ENCODE measurements at places on chromosomes 6 and 20.

- DNase-seq, result no peak
These were observed 61.0 kb upstream of the SCGN start for GRCh38 chr6:25590986-25591385.

- peak; percentile 88 for DNase-seq
These were observed 81.5 kb downstream of the RTN4IP1 start for GRCh38 chr6:106547601-106548453.

GRCh38 chr6:169896826-169897456, 145.5 kb downstream of the ERMARD start:
- no peak for DNase-seq

GRCh38 chr6:131431718-131432117, 141.3 kb upstream of the ARG1 start:
- DNase-seq, result no peak

- DNase-seq, result peak; percentile 40
These were observed 63.3 kb downstream of the DAAM2 start for GRCh38 chr6:39855356-39855995.

DNA sequence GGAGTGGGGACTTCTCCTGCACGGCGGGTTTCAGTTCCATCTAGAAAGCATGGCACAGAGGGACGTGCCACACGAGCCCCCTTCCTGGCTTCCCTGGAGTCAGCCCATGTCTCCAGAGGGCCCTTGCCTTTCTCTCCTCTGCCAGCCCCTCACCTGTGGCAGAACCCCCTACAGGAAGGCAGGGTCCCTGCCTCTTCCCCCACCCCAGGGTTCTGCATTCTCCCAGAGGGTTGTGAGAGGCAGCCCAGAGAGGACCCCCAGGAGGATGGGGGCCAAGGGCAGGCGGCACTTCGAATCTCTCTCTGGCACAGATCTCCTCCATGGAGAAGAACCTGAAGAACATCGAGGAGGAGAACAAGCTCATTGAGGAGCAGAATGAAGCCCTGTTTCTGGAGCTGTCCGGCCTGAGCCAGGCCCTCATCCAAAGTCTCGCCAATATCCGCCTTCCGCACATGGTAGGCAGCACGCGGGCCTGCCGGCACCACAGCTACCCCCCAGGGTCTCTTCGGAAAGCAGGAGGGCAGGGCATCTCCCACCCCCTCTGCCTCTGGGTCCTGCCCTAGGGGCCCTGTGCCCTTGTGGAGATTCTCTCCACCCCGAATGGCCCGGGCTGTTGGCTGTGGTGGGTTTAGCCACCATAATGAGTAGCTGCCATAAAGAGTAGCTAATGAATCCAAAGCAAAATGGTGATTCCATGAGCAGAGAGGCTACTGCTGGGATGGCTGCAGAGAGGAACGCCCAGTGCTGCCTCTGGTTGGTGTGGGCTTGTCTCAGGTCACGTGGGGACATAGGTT, 15.9 kb upstream of the PCMTD2 start:
- no peak for DNase-seq

- DNase-seq, result no peak
These were observed 1.6 kb downstream of the CLPSL1 start for GRCh38 chr6:35782424-35782823.

DNA sequence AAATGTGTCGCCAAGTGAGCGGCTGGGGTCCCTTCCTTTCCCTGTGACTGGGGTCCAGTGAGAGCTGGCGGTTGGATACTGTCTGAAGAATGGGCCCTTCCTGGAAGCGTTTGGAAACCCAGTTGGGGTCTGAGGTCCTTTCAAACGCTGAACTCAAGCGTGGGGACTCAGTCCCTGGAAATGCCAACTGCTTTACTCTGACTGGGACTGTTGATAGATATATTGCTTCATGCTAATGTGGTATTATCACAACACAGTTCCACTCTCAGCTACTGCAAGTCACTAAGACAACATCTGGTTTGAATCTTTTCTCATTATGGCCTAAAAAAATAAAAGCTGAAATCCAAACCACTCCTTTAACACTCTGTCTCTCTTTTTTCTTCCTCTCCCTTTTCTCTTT, 23.7 kb upstream of the PSMF1 start:
- DNase-seq, result peak; percentile 30

Data from fibroblast of mammary gland (primary cell).